ENCODE measurements at places on chromosomes 3 and 15.

GRCh38 chr15:67573194-67573593, 30.7 kb downstream of the MAP2K5 start:
- no peak for DNase-seq

DNA sequence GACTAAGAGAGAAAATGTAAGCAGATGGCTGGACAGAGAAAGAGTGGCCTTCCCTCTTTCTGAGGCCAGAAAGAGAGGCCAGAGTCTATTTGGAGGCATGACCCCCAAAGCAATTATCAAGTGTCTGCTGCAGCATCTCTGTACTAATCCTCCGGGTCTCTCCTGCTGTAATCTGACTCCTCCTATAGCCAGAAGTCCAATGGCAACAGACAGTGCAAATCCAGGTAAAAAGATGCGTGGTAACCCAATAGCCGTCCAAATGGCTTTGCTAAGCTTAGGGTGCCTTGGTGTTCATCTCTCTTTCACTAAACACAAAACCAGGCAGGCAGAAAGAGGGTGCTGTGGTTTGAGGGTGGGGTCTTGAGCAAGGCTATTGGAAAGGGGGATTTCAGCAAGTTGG, 91.6 kb downstream of the ADCY5 start:
- no peak for DNase-seq

- no peak for DNase-seq
These were observed 497 bp upstream of the CLASP2 start for GRCh38 chr3:33718595-33718907.

DNA sequence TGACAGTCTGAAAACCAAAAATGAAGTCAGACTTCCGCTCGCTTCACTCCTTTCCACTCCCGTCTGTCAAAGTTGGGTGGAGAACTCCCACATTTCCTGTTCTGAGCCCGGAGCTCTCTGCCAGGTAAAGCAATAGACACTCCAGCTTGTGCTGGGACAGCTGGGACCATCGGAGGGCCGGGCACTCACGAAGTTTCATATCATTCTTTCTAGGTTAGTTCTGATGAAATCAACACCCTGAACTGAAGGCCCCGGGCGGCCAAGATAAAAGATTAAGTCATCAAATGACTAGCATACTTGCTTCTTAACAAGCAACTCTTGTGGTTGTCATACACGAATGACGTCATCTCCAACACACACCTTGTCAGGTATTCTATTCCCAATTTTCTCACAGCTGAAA, 42.1 kb downstream of the MAGI1 start:
- DNase-seq = no peak

GRCh38 chr15:48806151-48806550, 4.7 kb downstream of the CEP152 start:
- DNase-seq = peak; percentile 36

All from stromal cell of bone marrow (primary cell).